ENCODE measurements at places on chromosomes 3 and 15. TPM values are rescaled to one million over a fixed set of nuclear protein-coding genes. Genes with fewer than 3 reads are reported as not detected.

Gene GOLGA6L7
- not detected for total RNA-seq

Gene MAGEL2
- 3.4 TPM for total RNA-seq

Gene TJP1
- 82.0 TPM for total RNA-seq

Gene CHRM5
- 0.27 TPM for total RNA-seq

Gene ACOX2
- 3.4 TPM for total RNA-seq

Gene ZNF717
- total RNA-seq, result 42.6 TPM

- no peak for DNase-seq
Measured at GRCh38 chr3:156525808-156526207, 29.1 kb downstream of the SSR3 start.

DNA sequence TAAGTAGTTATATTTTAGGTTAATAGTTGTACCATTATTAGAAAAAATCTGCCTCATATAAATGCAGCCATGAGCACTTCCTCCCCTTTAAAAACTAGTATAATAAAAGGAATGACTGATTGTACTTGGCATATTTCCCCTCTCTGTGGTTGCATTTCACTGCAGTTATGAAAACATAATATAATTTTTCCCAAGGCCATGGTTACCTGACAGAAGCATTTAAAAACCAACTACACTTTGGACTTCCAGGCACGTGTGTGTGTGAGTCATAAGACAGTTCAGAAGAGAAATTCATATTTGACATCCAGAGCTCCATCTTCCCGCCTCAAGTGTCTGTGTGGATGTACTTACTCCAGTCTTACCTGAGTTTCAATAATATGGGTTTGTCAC lies 828.2 kb upstream of the CFAP20DC start:
- DNase-seq, result no peak

GRCh38 chr15:88274553-88275460 lies 18.3 kb upstream of the NTRK3 start:
- peak; percentile 88 for DNase-seq

- no peak for DNase-seq
Measured at GRCh38 chr3:144511346-144511745, 539.7 kb downstream of the DIPK2A start.

DNA sequence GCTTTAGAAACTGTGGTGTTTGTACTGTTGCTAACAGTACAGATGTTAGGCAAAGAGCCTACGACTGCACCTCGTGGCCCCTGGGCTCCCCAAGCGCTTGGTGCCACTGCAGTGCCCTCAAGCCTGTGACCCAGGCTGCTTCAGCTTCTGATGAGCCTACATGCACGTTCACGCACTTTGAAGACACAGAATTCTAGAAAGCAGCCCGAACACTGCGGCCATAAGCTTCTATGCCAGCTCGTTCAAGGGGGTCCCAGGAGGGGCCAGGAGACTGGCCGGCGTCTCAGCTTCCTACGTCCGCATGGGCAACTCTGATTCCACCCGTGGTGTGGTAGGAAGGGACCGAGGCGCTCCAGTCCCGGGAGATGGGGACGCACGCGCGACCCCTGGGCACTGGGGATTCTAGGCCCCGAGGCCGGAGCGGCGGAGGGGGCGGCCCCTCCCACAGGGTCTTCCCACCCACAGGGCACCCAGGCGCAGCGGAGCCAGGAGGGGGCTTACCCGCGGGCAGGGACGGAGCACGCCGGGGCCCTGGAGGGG lies 653 bp downstream of the MYO5C start:
- DNase-seq, result no peak

GRCh38 chr3:153158961-153159735 lies 2.9 kb upstream of the RAP2B start:
- no peak for DNase-seq

- DNase-seq, result no peak
Measured at GRCh38 chr3:57026944-57027343, 33.5 kb upstream of the SPATA12 start.

DNA sequence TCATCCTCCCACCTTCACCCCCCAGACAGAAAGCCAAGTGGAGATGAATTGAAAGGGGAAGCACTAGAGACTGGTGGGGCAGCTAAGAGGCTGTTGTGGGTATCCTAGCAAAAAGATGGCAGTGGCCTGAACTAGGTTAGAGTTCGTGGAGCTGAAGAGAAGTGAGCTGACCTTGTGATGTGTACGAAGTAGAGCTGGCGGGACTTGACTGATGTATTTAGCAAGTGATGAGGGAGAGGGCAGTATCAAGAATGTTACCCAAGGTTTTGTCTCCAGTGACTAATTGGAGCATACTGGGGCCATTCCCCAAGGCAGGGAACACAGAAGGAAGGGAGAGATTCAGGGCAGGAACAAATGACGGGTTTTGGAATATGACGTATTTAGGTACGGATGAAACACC lies 50.0 kb upstream of the CP start:
- no peak for DNase-seq

GRCh38 chr3:52792413-52792812 lies 2.2 kb upstream of the ITIH3 start:
- DNase-seq, result no peak

DNA sequence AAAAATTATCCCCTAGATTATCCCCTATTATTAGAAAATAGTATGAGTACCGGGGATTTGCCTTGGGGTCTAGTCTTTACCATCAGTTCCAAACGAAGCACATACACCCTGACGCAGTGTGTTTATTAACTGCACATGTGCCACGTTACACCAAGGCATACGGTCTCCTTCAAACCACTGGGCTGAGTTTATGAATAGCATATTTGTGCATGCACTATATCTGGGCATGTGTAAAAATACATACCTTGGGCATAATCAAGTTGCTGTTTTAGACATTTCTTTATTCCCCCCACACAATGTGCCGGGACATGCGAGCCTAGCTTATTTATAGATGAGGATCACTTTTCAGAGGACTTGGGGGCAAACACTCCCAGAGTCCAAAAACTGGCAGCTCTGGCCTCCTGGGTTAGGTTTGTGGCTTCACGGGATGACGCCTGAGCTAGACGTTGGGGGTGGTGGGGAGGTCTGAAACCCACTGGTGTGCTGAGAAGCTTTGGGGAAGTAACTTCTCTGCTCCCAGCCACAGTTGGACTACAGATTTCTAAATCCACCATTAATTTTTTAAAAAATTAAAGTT lies 16.2 kb downstream of the IGDCC4 start:
- DNase-seq, result no peak
